Heart left ventricle (tissue), 16 donors: ENCODE measurements at places on chromosomes 5 and 9. TPM values are rescaled to one million over a fixed set of nuclear protein-coding genes. Genes with fewer than 3 reads are reported as not detected.

Gene TTC23L
- not detected for total RNA-seq

Gene MAMDC4
- total RNA-seq, result 7.0 TPM

Gene WNT8A
- total RNA-seq, result not detected

Gene ZSWIM6
- 4.5 TPM for total RNA-seq

Gene TAF11L10
- not detected for total RNA-seq

Gene DRD1
- total RNA-seq, result not detected

Gene SH3RF2
- 180 TPM for total RNA-seq

Gene KCNV2
- not detected for total RNA-seq

Gene PGM5
- total RNA-seq, result 177 TPM

Gene UNC13B
- total RNA-seq, result 20.8 TPM

Gene SPAAR
- total RNA-seq, result 10.3 TPM

Gene DBH
- not detected for total RNA-seq

Gene CDH9
- total RNA-seq, result not detected

Gene NR2F1
- total RNA-seq, result 1.2 TPM

Gene GCNT1
- total RNA-seq, result 9.8 TPM

Gene TLR4
- total RNA-seq, result 9.6 TPM

Gene MPDZ
- 60.7 TPM for total RNA-seq

Gene GPR150
- not detected for total RNA-seq

Gene PRR16
- 7.5 TPM for total RNA-seq

Gene NR6A1
- 1.6 TPM for total RNA-seq

Gene PIP5K1B
- total RNA-seq, result 47.5 TPM

Gene PKD2L2
- total RNA-seq, result not detected

Gene HAND1
- total RNA-seq, result 22.4 TPM

Gene IRX1
- 0.16 TPM for total RNA-seq

Gene FAXDC2
- 14.0 TPM for total RNA-seq

Gene FAM169A
- total RNA-seq, result 7.3 TPM
